T-helper 17 cell (primary cell): ENCODE measurements at places on chromosomes 3 and 15.

DNA sequence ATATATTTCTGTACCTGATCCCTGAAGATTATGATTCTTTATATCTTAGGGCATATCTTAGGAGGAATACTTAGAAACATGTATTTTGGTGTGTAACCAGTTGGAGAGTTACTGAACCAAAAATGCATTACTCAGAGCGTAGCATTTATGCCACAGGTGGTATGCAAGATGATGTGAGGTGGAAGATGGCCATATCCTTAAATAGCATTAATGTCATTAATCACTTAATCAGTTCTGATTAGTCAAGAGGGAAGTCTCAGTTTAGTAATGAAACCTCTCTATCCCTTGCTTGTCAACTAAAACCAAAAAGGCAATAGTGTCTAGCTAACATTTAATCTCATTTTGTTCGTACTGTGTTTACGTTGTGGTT, 130.5 kb upstream of the PHLDB2 start:
- no peak for DNase-seq

DNA sequence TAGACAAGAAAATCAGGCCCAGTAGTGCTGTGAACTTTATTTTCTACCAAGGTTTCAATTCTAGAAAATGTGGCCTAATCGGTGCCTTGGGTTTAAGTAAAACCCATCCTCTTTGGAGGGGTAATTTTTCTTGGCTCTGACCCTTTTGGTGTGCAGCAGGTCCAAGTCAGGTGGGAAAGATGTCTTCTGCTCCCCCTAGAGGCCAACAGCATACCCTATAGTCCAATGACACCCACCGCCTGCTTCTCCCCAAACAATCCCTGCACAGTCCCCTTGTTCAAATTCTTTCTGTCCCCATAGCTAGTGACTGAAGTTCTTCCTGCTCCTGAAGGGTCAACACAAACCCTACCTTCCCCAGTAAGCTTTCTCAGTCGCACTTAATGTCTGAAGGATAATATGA, 261.8 kb upstream of the GOLGA6L4 start:
- DNase-seq = no peak

- no peak for DNase-seq
Measured at GRCh38 chr15:34374816-34375215, 7.8 kb upstream of the LPCAT4 start.

DNA sequence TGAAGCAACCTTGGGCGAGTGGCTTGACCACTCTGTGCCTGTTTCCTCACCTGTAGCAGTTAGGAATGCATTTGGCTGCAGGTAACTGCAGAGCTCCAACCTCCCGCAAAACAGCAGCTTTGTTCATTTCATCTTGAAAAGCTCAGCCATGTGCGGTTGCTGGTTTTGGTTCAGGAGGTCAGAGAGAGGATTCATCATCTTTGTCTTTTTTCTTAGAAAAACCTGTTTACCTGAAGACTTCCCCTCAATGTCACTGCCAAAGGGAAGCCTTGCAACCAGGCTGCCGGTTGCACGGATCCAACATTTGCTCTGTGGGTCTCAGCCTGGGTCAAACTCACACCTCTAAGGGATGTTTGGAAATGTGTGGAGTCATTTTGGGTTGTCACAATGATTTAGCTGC, 16.4 kb upstream of the FURIN start:
- DNase-seq = no peak

DNA sequence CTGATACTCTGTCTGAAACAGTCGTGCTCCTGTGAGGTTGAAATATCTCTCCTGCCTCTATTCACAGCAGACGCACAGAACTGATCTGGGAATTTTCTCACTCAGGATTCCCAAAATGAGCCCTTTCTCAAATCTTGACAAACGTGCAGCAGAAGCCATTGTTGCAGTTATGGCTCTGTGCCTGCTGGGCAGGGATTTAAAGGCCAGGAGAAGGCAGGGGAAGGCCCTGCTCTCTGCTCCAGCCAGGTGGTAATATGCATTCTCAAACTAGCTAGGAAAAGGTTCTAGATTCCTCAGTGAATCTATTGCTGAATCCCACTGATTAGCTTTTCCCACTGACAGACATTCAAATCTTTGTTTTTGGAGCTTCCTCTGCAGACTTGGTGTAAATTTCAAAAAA, 2.2 kb downstream of the MINAR1 start:
- DNase-seq = no peak

GRCh38 chr3:45724911-45725310, 35.7 kb downstream of the SACM1L start:
- no peak for DNase-seq

DNA sequence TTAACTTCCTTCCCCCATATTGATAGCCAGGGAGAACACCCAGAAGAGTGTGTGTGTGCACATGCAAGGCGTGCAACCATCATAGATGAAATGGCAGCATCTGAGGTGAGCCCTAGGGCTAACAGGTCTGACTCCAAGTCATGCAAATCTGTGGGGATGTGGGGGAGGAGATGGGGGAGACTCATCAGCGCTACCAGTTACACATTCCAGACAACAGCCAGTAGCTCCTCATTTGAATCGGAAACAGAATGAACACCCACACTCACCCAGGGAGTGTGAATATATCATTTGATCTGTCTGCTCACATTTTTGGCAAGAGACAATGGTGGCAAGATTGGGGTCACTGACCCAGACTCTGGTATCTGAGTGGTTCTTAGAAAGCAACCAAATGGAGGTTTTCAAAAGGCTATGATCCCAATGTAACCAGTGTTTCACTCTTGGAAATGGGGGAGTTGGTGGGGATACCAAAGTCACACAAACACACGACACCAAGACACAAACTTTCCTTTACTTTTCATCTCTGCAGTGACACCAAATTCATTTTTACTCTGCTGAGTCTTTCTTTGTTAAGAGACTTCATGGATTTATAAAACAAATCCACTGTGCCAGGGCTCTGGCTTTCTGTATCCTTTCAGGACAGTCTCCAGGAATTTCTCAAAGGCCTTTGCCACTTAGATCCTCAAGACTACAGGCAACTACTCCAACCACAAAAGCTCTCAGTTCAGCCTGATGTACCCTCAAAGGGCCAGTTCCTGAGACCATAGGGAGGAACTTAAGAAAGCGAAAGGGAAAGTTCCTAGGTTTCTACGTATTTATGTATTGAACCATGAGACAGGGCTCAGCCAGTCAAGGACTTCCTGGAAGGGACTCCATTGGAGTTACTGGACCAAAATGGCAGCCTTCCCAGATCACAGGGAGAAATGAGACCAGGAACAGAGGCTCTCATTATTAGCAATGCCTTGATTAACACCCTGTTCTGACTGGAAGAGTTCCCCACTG, 2.2 kb downstream of the CDCP1 start:
- no peak for DNase-seq

DNA sequence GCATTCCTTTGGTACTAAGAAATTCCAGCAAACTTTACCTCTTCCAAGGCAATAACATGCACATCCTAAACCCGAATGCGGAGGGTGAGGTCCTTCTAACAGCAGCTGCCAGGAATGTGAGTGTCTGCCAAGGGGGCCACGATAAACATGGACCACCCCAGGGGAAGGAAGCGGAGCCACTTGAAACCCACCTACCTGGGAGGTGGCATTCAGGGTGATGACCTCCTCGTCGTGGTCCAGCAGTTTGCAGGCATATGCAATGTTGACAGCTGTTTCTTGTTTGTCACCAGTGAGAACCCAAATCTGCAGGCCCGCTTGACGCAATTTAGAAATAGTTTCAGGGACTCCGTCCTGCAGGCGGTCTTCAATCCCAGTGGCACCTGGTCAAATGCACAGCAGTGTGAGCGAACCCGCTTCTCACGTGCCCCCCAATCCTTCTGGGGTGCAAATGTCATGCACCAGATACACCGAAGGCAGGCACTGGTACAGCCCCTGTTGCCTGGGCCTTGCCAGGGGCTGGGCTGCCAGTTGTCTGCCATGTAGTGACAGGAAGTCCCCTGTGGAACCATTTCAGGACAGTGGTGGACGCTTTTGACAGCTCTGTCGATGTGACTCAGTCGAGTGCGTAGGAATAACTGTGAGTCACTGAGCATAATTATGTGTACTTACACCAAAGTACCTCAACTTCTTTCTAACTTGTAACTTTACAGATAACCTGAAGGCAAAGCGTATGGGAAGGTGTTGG, 161.2 kb downstream of the ATP10A start:
- DNase-seq = no peak

GRCh38 chr15:29102911-29103823, 166.5 kb downstream of the NSMCE3 start:
- DNase-seq = no peak

- no peak for DNase-seq
Measured at GRCh38 chr15:90078965-90079364, 23.3 kb downstream of the IDH2 start.

DNA sequence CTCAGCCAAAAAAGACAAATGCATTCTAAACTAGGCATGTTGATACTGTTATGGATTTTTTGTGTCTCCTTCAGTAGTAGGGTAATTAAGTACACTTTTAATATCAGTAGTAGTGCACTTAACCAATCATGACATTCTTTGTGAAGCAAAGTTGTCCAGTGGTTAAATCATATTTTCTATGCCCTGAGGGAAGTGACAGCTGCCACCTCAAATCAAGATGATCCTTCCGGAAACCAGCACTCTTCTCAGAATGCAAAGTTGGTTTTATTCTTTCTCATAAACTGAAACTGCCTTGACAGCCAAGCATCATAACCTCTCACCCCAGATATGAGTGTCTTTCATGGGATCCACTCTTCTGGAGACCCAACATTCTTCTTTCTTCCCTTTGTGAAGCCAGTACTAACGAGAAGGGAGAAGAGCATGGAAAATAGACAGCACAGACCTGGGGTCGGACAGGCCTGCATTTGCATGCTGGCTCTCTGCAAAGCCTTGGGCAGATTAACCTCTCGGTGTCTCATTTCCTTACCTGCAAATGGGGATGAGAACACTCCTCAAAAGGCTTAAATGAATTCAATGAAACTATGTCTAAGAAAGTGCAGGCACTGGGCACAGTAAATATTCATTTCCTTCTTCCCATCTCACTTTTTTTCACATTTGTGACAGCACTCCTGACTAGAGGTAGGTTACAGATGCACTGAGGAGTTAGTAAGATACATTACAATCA, 13.2 kb downstream of the AAGAB start:
- DNase-seq = no peak

GRCh38 chr15:28115871-28116270, 16.8 kb upstream of the OCA2 start:
- no peak for DNase-seq

DNA sequence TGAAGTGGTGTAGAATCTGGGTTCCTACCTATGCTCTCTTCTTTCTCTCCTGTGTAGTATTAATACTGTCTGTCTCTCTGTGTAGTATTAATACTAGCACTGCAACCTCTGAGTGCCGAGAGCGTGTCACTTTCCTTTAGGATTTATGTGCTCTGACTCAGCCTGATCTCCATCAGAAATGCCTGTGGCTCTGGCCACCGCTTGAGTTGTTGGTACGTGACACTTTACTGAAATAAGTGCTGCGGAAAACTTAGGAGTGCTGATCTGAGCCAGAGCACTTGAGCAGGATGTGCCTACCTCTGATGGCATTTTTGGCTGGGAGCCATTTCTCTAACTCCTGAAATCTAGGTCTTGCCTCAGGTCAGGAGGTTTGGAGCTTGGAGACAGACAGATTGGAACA, 807.4 kb downstream of the SQOR start:
- DNase-seq = no peak

DNA sequence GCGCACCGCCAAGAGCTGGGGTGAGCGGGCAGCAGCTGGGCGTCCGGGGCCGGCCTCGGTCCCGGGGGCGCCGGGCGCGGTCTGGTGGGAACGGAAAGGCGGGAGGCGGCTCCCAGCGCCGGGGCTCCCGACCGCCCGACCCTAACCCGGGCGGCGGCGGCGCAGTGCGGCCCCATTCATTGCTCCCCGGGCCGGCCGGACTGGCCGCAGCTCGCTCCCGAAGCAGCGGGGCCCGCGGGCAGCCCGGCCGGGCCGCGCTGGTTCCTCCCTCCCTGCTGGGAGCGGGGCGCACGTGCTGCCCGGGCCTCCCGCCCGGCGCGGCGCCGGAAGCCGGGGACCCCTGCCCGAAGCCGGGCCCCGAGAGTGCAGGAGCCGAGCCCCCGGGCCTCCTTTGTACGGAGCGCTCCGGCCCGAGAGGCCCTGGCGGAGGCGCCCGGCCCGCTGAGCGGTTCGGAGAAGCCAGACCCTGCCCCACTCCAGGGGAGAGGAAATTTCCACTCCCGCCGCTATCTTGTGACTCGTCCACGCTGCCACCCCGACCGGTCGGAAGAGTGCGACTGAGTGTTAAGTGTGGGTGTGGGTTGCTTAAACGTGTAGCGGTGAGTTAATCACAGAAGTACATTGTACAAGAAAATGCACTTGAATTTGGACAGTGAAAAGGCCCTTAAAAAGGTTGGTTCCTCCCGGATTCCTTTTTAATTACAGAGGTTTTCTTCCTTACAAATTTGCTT, 613 bp downstream of the ATP1B3 start:
- peak; percentile 39 for DNase-seq

- DNase-seq = no peak
Measured at GRCh38 chr3:86382556-86382955, 608.4 kb downstream of the VGLL3 start.

DNA sequence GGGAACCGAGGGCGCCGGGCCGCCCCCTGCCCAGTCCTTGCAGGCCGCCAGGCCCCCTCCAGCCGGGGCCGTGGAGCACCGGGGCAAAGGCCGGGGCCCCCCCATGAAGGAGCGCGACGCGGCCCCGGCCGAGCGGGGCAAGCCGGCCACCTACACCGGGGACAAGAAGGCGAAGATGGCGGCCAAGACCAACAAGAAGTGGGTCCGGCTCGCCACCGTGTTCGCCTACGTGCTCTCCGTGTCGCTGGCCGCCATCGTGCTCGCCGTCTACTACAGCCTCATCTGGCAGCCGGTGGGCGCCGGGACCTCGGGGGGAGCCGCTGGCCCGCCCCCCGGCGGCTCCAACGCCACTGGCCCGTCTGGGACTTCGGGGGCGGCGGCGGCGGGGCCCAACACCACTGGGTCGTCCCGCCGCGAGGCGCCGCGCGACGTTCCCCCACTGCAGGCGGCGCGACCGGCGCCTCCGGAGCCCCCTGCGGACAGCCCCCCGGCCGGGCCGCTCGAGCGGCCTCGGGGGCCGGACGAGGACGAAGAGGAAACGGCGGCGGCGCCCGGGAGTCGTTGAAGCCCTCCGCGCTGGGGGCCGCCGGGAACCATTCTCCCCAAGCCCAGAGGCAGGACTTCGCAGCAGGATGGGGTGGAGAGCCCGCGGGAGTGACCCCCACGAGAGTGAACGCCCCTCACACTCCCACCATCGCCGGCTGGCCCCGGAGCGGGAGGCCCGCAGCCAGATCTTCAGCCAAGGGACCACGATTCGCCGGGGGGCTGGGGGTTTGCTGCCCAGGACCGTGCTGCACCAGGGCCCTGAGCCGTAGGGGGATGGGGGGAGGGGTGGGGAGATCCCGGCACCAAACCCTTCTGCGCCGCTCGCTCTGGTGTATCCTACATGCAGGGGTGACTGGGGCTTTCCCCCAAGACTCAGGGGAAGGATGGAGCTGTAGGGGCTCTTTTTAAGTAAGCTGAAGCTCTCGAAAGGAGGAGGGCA, 753 bp downstream of the INAFM2 start:
- DNase-seq = no peak

GRCh38 chr3:99242271-99242670, 340.8 kb upstream of the DCBLD2 start:
- no peak for DNase-seq

GRCh38 chr3:60355825-60356224, 895.4 kb downstream of the FHIT start:
- DNase-seq = no peak

GRCh38 chr3:82259994-82260393, 498.5 kb upstream of the GBE1 start:
- no peak for DNase-seq

GRCh38 chr3:15161133-15161532, 44.9 kb upstream of the CAPN7 start:
- DNase-seq = no peak
